Neural crest cell (in vitro differentiated cells): ENCODE measurements at places on chromosomes 4 and X.

DNA sequence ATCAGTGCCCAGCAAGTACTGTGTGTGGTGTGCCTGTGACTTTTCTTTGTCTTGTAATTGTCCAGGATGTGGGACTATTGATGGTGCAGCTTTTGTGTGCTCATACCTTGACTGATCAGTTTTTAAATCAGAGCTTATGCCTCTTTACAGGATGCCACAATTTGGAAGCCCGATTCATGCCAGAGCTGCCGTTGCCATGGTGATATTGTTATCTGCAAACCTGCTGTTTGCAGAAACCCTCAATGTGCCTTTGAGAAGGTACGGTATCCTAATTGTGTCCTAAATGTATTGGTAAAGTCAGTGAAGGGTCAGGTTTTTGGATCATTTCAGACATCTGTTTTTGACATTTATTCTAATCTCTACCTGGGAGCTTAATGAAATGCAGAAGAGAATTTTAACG is 180.2 kb downstream of the FRAS1 start:
- no peak for DNase-seq

DNA sequence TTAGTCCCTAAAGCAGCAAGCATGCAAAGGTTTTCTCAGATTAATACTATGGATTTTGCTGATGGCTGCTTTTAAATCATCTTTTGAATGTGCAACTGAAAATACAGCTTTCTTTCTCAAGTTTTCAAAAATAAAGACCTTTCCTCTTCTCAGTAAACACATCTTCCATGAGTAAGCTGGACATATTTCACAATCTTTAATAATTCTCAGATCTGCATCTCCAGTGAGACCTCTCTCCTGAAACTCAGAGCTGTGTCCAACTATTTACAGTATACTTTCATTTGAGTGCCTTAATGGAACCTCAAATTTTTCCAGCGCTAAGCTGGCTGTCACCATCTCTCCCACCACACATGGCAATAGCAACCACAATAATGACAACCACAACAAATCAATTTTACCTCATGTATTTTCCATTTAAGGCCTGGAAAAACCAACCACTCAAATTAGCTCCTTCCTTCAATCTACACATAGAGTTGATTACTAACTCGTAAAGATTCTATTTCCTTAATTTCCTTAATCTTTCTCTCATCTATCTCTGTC is 192.4 kb upstream of the RPL34 start:
- no peak for DNase-seq

- DNase-seq: no peak
Measured at GRCh38 chr4:176837169-176837895, 44.6 kb upstream of the VEGFC start.

- no peak for DNase-seq
Measured at GRCh38 chr4:26074712-26075430, 160.9 kb downstream of the SMIM20 start.

- no peak for DNase-seq
Measured at GRCh38 chr4:85946821-85947220, 413.0 kb downstream of the MAPK10 start.

DNA sequence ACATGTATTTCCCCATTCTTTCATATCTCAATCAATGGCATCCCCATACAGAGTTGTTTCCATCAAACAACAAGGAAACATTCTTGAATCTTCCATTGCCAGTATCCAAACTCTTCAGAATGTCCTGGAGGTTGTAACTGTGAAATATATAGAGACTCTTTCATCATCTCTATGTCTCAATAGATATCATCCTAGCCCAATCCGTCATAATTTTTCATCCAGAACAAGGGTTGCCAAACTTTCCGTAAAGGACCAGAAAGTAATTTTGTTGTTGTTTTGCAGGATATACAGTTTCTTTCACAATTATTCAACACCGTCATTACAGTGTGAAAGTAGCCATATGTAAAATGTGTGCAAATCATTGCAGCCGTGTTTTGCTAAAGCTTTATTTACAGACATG is 15.2 kb upstream of the CXCL6 start:
- DNase-seq: no peak

DNA sequence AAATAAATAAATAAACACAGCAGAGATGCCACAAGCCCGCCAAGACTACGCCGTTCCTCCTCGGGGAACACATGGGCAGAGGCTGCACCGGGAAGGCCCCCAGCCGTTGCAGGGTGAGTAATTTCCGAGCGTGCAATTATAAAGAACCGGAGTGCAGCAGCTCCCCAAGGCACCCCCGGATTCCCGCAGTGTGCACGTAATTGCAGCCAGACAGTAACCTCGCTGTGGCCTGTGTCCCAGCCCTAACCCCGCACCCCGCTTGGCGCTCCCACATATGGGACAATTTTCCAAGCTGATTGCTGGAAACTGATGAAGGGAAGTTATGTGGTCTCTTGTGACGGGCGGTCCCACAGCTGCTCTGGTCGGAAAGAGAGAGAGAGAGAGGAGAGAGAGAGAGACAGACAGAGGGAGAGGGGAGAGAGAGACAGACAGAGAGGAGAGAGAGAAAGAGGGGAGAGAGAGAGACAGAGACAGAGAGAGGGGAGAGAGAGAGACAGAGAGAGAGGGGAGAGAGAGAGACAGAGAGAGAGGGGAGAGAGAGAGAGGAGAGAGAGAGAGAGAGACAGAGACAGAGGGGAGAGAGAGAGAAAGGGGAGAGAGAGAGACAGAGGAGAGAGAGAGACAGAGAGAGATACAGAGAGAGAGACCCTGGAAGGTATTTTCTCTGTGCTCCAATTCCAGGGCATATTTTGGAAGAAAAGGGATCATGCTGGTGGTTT is 275.4 kb downstream of the SHOX start:
- DNase-seq: no peak

DNA sequence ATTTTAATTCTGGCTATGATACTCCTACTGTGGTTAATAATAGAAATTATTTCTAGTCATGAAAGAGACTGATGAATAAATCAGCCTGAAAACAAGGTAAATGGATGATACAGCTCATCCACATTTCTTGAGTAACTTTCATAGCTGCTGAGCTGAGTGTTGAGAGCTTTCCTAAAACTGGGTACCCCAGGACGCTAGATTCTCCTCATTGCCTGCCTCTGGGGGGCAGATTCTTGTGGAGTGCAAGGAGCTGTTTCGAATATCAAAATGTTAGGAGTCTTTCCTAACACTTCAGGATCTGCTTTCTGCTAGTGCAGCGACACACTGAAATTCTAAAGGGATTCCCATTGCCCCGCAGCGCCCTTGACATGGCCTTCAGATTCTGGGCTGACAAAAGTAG is 2.1 kb downstream of the MND1 start:
- no peak for DNase-seq

DNA sequence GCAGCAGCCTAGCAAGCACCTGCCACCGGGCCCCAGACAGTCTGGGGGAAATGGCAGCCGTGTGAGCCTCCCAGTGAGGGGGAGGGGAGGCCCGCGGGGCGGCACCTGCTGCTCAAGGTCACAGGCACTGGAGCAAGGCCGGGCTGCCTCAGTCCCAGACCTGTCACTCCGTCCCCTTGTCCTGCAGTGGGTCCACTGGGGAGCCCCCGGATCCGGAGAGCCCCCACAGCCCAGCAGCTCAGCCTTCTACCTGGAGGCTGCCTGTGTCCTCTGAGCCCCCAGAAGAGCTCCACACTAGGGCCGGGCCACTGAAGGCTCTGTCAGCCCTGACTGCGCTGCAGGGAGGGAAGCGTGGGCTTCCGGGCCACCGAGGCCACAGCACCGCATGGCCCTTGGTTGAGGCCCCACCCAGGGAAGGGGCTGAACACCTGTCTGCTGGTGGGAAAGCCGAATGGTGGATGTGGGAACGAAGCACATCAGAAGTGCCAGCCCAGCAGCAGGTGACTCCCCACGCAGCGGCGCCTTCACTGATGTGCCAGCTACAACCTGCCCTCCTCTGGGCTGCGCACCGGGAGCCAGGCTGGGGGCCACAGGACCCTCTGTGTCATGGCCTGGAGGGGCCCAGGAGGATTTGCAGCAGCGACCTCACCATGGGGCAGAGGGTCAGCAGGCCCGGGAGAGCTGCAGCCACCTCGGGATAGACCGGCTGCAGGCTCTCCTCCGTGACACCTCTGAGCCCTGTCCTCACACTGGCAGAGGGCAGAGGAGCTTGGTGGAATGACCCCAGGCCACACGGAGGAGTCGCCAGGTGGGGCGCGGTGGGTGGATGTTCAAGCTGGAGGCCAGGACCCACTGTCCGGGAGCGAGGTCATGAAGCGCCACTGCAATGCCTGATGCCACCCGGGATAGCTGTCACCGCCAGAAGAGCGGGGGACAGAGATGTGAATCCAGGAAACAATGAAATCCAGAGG is 35.0 kb upstream of the MXD4 start:
- DNase-seq: no peak

GRCh38 chrX:15563056-15563455 is 37.7 kb downstream of the ACE2 start:
- DNase-seq: no peak

- peak; percentile 42 for DNase-seq
Measured at GRCh38 chrX:46573331-46573891, at the start of gene CHST7. CHST7 (plus strand) TSS chrX:46573765; CDS start chrX:46573932, 167 bp downstream.

- DNase-seq: no peak
Measured at GRCh38 chrX:115409551-115409950, 120.0 kb downstream of the LUZP4 start.

DNA sequence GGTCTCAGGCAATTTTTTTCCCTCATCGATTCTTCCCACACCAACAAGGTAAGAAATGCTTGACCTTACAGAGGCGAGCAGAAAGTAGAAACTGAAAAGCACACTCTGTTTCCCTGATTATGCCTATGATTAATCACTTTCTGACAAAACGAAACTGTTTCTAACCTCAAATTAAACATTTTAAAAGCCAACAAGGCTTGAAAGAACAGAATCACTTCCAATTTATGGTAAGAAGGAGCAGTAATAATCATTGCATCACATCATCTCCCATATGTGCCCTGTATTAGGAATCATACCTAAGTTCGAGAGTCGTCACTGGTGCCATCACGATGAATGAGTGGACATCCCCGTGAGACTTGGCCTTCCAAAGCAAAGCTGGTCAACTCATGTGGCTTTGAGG is 12.5 kb upstream of the CXCL13 start:
- no peak for DNase-seq

DNA sequence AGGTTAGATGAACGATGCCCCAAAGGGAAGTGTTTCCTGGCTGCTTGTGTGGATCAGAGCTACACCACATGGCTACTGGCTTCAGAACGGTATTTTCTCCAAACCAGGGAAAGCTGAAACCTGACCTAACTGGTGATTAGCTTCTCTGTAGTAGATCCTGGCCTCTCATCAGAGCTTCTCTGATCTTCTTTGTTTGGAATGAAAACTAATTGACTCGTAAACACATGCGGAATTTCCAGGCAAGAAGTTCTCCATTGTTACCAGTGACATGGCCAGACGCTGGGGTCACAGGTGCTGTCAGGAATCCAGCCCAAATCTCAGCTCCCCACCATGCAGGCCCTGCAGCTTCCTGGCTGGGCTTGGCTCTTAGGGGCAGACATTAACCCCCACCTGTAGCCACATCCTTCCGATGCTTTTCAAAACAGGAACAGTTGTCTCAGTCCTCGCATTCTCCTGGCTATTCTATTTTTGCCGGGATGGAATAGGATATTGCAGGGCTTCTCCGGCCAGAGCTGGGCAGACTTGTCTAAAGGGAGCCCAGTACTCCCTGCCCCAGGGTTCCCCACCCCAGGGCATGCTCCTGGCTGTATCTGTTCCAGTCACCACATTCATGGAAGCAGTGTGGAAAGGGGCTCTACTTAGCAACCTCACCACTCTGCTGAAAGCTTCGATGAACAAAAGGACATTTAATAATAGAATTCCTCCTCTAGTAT is 305.4 kb upstream of the F9 start:
- DNase-seq: no peak

- DNase-seq: no peak
Measured at GRCh38 chr4:87500092-87500462, 29.1 kb downstream of the SPARCL1 start.

GRCh38 chr4:147052361-147052760 is 106.7 kb upstream of the TTC29 start:
- no peak for DNase-seq

DNA sequence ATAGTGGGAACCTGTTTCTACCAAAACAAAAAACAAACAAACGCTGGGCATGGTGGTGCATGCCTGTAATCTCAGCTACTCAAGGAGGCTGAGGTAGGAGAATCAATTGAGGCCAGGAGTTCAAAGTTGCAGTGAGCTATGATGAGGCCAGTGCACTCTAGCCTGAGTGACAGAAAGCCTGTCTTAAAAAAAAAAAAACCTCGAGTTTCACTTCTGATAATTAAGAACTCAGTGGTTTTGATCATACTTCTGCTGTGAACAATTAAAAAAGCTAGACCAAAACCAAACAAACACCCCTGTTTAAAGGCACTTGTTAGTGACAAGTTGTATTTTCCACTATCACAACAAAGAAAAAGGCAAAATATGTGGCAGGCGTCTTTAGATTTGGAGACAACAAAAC is 15.0 kb upstream of the UBE2D3 start:
- DNase-seq: no peak

- no peak for DNase-seq
Measured at GRCh38 chrX:25537699-25538098, 521.9 kb upstream of the ARX start.

DNA sequence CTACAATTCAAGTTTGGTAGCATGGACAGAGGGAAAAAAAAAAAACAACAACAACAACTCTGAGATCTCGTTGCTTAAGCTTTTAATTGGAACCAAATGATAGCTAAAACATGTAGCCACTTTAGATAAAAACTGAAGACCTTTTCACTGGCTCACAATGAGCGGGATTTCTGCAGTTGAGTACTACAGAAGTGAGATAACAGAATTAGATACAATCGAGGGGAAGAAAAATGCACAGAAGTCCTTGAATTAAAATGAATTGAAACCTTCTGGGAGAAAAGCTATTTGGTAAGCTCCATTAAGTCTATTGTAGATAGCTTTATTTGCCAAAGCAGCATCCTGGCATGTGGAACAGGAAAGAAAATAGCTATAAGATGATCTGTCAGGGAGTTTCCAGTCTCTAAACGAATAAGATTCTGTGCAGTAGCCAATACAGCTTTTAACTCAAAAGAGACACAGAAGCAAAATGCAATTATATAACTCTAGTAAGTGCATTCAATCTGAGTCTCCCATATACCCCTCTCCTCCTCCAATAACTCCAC is 248.5 kb downstream of the ENOX2 start:
- no peak for DNase-seq
